ENCODE measurements at places on chromosomes 4 and X.

- no peak for DNase-seq
These were observed 550.7 kb upstream of the SLIT2 start for GRCh38 chr4:19700992-19701391.

DNA sequence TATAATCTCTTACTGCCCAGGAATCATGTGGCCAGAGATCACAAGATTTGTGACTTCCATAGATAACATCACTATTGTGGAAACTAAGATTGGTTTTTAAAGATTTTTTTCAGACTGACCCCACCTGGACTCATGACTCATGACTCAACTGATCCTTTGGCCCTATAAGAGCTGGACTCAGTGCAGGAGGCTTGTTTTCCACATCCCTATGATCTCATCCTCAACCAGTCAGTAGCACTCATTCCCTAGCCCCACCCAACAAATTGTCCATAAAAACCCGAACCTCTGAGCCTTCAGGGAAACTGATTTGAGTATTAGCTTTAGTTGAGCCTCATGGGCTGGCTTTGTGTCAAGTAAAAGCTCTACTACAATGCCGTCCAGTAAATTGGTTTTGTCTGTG lies 7.9 kb upstream of the NOCT start:
- no peak for DNase-seq

DNA sequence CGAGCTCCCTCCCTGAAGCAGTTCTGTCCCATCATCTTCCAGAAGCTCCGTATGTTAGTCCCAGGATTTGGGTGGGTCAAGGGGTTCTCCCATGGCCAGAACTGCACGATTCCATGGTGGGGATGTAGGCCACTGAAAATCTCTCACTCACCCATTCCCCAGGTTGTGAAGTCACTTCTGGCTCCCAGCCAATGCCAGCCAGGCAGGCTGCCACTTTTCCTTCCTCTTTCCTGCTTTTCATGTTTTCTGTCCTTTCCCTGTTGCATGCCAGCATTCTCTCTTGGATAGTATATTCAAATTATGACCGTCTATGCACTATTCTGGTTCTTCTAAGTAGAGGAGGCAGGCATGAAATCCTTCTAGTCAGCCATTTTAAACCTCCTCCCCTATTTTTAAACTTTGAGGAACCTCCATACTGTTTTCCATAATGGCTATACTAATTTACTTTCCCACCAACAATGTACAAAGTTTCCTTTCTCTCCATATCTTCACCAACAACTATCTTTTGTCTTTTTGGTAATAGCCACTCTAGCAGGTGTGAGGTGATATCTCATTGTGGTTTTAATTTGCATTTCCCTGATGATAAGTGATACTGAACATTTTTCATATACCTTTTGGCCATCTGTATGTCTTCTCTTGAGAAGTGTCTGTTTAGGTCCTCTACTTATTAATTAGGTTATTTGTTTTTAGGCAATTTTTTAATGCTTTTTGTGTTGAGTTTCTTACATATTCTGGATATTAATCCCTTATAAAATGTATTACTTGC lies 182.1 kb upstream of the TET2 start:
- DNase-seq: no peak

DNA sequence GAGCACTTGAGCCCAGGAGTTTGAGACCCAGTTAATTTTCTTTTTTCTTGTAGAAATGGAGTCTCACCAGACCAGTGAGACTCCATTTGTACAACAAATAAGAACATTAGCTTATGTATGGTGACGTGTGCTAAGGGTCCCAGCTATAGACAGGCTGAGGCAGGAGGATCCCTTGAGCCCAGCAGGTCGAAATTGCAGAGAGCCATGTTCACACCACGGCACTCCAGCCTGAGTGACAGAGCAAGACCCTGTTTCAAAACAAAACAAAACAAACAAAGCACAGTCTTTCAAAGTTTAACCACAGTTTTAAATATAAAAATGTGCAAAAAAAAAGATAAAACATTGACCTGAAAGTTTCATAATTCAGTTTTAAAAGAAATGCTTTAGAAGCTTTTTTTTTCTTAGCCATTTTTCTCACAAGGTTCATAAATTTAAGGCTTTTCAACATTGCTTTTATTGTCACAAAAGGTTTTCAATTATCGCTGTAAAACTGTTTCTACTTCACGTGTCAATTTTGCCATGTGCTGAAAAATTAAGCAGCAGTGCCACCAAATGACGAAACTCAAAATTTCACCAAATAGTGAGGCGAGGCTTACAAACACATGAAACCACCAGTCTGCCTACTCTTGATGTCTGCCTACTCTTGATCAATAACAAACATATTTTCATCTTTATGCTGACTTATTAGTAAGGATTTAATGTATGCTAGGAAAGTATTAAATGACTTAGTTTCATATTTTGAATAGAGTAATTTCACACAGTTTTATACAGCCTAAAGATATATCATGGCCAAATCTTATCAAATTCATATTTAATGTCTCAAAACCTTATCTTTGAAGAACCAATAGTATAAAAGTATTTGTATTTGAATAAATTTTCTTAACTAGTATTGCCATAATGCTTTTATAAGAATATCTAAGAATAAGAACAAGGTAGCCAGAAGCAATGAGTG lies 126.3 kb downstream of the NEK1 start:
- no peak for DNase-seq

Data from stimulated activated CD4-positive, alpha-beta T cell treated with anti-CD3 and anti-CD28 coated beads, TNF-alpha, amount 100 ng/mL, for 24 hours (primary cell).